ENCODE measurements at places on chromosomes 6 and 20.

DNA sequence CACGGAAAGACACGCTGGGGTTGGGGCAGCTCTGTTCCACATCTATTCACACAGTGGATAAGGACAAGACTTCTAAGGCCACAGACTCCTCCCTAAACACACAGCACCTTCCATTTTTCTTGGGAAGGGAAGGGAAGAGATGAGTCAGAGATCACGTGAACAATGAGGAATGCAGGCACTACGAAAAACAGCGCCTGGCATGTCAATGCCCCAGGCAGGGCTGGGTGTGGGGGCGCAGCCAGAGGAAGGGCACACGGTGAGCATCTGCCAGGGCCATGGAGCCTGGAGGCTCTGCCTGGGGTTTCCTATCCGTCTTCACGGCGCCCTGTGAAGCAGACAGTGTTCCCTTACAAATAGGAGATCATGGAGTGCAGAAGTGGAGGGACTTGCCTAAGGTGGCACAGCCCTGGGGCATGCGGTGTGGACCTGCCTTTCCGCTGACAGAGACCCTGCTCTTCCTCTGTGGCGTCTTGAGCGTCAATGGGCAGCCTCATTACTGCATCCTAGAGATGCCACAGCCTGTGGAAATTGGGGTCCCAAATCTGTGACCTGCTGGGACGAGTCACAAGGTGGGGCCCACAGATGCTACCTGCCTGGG, 15.4 kb downstream of the UNC93A start:
- no peak for DNase-seq

DNA sequence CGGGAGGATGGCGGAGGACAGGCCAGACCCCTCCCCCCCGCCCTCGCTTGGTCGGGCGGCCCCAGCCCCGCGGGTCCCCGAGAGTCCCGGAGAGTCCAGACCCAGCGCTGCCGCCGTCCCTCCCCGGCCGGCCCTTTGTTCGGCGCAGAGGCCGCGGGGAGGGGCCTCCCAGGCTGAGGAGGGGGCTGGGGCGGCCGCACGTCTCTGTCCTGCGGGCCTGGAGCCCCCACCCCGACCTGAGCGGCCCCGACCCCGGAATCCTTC, 806 bp downstream of the KCNQ2 start:
- DNase-seq, result no peak

DNA sequence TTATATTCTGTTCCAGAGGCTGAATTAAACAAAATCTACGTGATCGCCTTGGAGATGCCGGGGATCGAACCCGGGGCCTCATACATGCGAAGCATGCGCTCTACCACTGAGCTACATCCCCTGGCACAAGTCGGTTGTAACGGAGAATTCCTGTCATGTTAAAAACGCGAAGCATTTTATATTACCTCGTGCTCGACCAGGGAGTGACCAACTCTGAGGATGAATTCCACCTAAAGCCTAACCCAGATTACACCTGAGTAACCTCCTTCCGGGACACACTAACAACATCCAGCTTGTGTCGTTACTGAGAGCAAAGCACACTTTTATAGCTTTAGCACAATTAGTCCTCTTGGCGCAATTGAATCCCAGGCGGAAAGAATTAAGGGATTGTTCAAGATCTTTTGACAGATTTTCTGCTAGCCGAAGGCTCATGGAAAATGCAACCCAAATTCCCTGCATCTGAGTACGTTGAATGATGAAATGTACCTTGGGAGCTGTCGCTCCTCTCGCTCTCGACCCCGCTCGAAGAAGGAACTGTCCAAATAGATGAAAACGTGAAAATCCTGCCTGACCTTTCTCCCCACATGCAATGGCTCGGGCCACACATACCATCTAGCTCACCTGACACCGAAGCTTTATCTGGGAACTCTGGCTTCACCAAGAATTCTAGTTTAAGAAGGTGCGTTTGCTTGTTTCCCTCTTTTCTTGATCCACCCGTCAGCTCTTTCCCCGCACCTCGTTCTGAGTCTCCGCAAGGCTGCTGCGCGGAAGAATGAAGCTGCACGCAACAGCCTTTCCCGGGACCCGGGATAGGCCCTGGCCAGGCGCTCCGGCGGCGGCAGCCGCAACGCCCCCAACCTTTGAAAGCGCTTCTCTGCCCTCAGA, 148.3 kb downstream of the GPX5 start:
- peak; percentile 8 for DNase-seq

GRCh38 chr6:151536188-151536479, 42.3 kb downstream of the CCDC170 start:
- DNase-seq, result no peak

DNA sequence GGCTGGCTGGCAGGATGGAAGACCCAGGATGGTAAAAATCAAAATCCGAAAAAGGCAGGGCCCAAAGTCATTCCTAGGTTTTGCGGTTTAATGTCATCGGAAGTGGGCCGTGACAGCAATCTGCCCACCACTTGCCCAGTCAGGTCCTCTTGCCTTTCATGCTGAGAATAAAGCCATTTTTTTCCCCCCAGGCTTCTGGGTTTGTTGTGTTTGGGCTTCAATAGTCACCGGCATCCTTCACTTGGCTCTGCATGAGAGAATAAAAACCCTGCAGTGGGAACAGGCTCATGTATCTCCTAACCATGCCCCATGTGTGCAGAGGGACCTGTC, 56.1 kb downstream of the MEP1A start:
- no peak for DNase-seq

DNA sequence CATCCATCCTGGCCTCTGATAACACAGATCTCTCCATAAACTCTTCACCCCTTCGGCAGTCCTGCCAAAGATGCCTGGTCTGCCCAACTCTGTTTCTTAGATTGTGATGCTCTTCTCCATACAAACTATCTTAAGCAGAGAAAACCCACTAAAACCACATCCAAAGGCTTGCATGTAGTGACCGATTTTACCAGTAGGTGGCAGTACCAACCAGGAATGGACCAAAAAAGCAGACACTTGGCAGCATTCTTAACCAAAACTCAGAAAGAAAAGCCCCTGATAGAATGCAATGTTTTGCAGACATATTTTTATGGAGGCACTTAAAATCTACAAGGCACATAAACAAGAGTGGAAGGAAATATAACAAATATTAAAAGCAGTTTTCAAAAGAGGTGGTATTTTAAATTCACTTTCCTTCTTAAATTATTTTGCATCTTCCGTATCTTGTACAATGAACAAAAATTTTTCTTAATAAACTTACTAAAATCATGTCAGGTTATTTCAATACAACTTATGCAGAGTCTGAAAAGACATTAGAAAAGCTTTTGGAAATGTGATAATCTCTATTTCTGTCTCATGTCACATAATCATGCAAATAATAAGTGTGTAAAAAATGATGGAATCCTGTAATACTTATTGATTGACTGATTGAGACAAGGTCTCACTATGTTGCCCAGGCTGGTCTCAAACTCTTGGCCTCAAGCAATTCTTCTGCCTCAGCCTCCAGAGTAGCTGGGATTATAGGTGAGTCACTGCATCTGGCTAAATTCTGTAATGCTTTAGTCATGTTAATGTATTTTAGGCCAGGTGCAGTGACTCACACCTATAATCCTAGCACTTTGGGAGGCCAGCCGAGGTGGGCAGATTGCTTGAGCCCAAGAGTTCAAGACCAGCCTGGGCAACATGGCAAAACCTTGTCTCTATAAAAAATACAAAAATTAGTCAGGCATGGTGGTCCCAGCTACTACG, 29.4 kb downstream of the LRP11 start:
- DNase-seq, result peak; percentile 82

GRCh38 chr20:3092611-3093379, 8.3 kb upstream of the AVP start:
- peak; percentile 40 for DNase-seq

Measured in CD4-positive, alpha-beta T cell treated with Interleukin-17A for 1 hour (primary cell).